Endothelial cell of umbilical vein (primary cell): ENCODE measurements at places on chromosomes 5 and 9. TPM values are rescaled to one million over a fixed set of nuclear protein-coding genes. Genes with fewer than 3 reads are reported as not detected.

- DNase-seq, result peak; percentile 15
Observed at GRCh38 chr5:106637275-106637674, 1033.5 kb downstream of the EFNA5 start.

- DNase-seq, result no peak
Observed at GRCh38 chr5:5886812-5887486, 464.5 kb downstream of the ICE1 start.

DNA sequence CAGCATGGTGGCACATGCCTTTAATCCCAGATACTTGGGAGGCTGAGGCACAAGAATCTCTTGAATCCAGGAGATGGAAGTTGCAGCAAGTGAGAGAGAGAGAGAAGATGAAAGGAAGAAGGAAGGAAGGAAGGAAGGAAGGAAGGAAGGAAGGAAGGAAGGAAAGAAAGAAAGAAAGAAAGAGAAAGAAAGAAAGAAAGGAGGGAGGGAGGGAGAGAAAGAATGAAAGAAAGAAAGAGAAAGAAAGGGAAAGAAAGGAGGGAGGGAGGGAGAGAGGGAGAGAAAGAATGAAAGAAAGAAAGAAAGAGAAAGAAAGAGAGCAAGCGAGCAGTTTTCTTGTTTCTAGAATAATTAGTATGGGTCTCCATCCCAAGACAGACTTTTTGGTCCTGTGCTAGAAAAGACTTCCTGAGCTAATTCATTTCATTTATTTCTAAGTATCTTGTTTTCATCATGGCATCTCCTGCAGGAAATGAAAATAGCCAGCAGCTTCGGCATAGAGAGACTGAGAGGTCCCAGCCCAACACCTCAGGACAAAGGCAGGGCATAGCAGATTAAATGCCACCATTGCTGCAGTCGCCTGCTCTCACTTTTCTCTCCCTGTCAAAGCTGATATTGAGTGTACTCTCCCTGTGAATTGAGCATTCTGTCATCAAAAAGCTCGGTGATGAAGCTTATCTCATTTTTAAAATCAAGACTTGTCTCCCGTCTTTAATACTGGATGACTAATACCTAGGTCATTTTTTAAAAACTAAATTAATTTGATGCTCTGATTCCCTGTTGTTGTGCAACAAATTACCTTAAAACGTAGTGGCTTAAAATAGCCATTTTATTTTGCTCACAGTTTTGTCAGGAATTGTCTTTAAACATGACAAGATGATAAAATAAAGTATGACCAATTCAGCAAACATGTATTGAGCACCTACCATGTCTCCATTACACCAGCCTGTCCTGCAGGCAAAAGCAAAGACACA lies 91.8 kb upstream of the ADRA1B start:
- DNase-seq, result no peak

GRCh38 chr5:95721582-95722295 lies 9.4 kb upstream of the RHOBTB3 start:
- no peak for DNase-seq

CEMIP2 gene
- 41.6 and 53.8 TPM in 2 replicates for polyA plus RNA-seq

DNA sequence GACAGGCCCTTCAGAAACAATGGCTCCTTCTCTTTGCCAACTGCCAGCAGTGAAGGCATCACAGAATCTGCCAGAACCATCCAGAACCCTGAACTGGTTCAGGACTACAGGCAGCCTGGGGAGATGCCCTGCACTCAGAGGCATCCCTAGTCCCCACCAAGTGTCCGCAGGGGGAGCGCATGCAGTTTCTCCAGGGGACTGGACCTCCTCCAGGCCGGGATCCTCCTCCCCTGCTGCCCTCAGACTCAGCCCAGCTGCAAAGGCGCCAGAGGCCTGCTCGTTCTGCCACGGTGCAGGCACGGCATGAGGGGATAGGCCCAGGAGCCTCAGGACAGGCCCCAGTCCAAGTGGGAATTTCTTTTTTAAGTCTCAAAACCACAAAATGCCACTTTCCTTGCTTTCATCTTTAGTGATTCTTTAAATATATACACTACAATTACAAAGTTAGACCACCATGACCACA lies 72.0 kb downstream of the SEMA4D start:
- no peak for DNase-seq

DNA sequence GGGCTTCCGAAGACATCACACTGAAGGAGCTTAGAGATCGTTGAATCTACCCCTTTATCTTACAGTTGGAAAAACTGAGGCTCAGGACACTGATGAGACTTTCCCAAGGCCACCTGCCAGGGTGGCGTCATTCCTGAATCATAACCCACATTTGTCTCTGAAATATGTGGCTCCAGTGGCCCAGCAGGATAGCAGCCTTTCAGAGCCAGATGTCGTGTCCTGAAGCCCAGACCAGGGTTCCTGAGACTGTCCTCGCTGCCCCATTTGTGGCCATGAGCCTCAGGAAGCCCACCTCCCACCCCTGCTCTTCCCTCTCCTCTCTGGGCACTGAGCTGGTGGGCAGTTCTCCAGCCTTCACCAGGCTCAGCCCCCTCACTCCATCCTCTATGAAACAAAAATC lies 2.4 kb downstream of the HMCN2 start:
- DNase-seq, result no peak

DNA sequence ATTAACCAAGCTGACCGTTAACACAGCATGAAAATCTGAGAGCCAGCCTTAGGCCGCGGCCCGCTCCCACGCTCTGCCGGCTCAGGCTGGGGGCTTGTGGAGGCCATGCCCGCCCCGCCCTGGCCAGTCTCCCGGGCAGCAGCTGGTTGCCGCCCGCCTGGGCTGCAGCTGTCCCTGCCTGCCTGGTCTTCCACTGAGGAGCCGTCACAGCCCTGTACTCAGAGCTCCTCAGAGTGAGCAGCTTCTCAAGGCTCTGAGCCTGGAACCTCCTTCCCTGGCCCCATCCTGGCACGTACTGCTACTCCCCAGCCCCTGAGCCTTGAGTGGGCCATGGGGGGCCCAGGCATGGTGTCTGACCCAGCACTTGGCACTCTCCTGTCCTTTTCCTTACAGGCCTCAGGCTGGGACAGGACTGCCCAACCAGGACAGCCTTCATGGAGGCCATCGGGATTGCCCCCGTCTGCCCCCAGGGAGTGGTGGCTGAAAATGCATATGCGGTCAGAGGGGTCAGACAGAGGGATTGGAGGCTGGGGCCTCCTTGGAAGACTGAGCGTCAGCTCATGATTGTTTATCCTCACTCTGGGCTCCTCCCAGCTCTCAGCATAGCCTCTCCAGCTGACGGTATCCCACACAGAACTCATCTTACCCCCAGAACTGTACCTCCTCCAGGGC lies 11.9 kb downstream of the FGFR4 start:
- no peak for DNase-seq

- DNase-seq, result no peak
Observed at GRCh38 chr5:63070001-63070400, 491.4 kb downstream of the LRRC70 start.

DNA sequence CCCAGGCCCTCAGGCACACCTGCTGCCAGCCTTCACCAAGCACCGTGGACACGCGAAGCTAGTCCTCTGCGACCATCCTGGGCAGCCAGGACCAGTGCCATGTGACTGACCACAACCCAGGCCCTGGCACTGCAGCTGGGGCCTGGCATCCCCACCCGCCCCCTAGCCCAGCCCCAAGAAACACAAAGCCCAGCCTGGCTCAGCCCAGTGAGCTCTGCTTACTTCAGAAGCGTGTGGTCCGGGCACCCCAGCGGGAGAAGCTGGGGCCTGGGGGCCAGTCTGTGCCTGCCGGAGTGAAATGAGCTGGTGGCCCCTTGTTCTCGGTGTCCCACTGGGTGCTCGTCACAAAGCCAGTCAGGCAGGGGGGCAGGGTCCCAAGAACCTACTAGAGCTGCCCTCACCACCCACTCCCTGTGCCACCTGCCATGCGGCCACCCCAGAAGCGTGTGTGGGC lies 87.9 kb downstream of the KCNT1 start:
- no peak for DNase-seq

LNPEP gene
- 6.8 and 7.0 TPM in 2 replicates for polyA plus RNA-seq

GRCh38 chr5:7169240-7169878 lies 226.6 kb upstream of the ADCY2 start:
- DNase-seq, result no peak

CCDC152 gene
- polyA plus RNA-seq, result 0.29 and 0.48 TPM in 2 replicates

DNA sequence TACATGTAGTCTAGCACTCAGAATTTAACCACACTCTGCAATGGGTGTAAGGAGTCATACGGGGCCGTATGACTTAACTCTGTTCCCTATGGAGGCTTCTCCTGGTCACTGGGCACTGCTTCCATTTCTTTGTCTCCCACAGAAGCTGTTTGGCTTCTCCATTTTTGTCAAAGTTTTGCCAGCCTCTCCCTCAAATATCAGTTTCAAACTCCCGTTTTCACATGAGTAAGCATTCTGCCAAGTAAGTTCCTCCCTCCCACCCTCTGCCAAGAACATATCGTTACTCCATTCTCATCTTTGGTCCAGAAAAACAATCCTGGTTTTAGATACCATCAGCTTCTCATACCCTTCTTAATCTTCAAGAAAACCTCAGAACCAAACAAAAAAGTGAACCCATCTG lies 6.1 kb downstream of the AFAP1L1 start:
- no peak for DNase-seq

TTC23L gene
- 0.35 TPM in 1 of 2 replicates, not detected in the other for polyA plus RNA-seq

PHAX gene
- polyA plus RNA-seq, result 22.6 and 33.0 TPM in 2 replicates

GRCh38 chr9:96052686-96053085 lies 177.2 kb downstream of the ERCC6L2 start:
- no peak for DNase-seq

GRCh38 chr9:120378680-120379079 lies 201.3 kb downstream of the CDK5RAP2 start:
- no peak for DNase-seq

MARCOL gene
- polyA plus RNA-seq, result not detected in 2 replicates

GLRA1 gene
- polyA plus RNA-seq, result not detected in 2 replicates

DNA sequence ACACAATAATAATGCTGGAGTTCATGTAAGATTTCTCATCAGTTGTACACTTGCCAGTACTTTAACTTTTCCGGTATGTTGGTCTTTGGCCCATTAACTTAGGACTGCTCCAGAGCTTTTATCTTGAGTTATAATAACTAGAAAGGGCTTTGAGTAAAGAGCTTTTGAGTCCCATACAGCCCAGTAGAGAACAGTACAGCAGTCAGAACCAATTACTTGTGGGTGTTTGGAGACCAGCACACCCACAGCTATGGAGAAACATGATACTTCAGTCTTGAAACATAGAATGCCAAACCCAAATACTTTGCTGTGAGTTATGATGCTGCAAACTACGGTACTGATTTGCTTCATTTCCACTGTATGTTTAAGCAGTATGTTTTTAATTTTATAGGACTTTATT lies 374.3 kb downstream of the CCDC171 start:
- no peak for DNase-seq

DNA sequence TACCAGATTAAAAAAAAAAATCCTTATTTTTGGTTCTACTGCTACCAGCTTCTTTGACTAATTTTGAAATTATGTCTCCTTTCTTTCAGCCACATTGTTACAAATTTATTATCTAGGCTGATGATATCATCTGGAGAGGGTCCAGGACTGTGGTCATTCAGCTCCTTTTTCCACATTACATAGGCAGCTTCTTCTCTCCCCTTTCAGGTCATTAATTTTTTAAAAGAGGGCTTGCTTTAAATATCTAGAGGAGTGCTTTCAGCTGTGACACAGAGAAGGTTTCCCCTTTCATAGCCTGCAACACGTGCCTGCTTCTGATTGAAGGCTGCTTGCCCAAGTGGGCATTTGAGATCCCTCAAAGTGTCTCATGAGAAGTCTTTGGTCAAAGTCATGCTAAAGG lies 155.7 kb upstream of the PAPPA start:
- DNase-seq, result no peak

- no peak for DNase-seq
Observed at GRCh38 chr9:31243386-31243785, 1141.1 kb upstream of the ACO1 start.

GPX8 gene
- polyA plus RNA-seq, result 45.1 and 60.1 TPM in 2 replicates

DNA sequence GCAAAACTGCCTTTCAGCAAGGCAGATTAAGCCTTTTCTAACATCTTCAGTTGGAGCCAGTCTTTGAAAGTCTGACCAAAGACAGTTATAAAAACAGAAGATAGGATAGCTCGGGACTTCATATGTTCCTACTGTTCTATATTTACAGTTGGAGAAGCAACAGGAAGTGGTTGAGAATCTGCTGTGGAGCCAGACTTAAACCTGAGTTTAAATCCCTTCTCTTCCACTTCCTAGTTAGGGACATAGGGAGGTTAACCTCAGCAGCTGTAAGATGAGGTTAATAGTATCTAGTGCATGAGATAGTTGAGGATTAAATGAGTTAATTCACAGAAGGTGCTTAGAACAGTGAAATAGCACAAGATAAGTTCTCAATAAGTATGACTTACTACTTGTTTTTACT lies 84.5 kb upstream of the FREM1 start:
- DNase-seq, result no peak

DNA sequence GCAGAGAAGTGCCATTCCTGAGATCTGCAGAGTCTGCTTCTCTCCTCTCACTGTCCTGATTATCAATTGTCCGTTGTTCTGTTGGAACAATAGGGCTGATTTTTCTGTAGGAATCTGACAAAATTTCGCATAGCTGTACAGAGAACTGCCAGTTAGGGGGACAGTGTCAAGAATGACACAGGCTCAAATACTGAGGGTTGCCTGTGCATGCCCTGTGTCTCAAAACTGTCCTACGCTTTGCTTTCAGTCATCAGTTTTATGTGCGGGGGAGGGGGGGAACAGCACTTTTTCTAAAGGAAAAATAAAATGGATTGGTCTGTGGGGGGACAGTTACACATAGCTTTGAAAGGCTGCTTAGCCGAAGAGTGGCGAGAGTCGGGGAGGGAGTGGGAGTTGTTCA lies 248.6 kb downstream of the PDZD2 start:
- DNase-seq, result no peak

- DNase-seq, result no peak
Observed at GRCh38 chr5:138276402-138277054, 2.1 kb upstream of the GFRA3 start.

LCN12 gene
- polyA plus RNA-seq, result 0.52 and 0.62 TPM in 2 replicates

DNA sequence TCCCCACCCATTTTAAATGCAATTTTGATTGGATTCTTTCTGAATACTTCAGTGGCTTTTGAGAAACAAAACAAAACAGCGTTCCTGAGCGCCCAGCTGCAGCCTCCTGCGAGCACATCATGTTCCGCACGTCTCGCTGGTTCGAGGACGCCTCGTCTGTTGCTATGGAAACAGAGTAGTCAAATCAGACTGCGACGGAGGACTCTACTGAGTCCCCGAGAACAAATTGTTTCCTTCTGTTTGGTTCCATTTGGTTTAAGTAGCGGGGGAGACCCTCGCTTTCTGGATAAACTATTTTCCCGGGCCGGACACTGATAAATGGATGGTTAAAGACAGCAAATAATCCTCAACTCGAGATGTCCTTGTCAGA lies 69.0 kb downstream of the SLC28A3 start:
- peak; percentile 12 for DNase-seq

DNA sequence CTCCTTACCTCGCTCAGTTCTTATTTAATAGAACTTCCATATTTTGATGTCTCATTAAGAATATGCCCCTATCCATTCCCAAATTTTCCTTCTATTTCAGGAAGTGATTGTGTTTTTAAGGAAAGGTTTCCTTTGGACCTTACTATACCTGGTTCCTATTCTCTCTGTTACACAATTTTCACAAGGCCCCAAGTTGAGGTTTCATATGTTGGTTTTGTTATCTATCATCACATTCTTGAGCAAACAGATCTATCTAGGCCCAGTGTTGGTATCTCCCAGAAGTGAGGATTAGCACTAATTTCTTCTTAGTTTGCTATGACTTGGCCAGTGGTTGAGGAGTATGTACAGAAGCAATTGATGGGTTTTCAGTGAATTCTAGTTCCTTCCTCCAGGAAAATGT lies 41.5 kb downstream of the ALG2 start:
- no peak for DNase-seq
